ENCODE measurements at places on chromosomes 13 and 19. TPM values are rescaled to one million over a fixed set of nuclear protein-coding genes. Genes with fewer than 3 reads are reported as not detected.

The EPS8L1 gene
- total RNA-seq, result not detected

The KLHL1 gene
- not detected for total RNA-seq

The ZNF225 gene
- 4.9 TPM for total RNA-seq

The ZSWIM4 gene
- total RNA-seq, result 3.2 TPM

The NRTN gene
- 6.1 TPM for total RNA-seq
